ENCODE measurements at places on chromosomes 2 and 18.

- no peak for DNase-seq
Measured at GRCh38 chr2:60282886-60283285, 270.6 kb downstream of the BCL11A start.

GRCh38 chr2:127633556-127634065, 12.3 kb upstream of the GPR17 start:
- DNase-seq, result no peak

DNA sequence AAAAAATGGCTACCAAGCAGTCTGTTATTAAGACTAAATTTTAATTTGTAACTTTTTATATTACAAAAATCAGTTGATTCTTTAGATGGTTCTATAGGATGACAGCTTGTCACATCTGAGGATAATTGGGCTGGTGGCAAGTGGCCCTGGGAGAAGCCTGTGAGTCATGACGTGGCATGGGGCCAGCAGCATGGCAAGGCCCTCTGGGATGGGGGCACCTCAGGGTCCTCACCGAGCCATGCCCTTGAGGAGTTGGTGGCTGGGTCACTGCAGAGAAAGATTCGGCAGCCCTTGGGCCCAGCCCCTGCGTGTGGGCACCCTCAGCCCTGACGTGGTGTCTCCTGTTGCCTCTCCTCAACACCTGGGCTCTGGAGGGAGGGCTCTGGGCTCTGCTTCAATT, 49.7 kb downstream of the STK25 start:
- no peak for DNase-seq

DNA sequence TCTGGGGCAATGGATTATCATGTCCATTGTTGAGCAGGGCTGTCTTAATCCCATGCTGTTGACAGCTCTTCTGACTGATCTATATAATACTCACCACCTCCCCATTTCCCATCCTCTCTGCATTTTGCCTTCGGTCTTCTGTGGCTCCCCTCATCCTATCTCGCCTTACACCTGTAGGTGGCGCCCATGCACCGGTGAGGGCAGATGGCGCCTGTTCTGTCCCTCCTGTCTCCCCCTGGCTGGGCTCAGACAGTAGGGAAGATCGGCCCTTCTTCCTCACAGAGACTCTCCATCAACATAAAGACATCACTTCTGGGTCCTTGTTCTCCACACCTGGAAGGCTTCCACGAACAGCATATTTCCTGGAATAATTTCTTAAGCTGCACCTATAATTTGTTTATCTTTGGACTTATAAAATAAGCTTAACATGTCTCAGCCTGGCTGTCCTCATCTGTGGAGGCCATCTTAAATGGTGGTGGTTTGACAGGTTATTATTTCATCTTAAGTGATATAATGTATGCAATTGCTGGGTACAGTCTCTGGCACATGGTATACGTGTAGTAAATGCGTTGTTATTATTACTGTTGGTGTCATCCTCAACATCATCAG, 10.9 kb upstream of the CDH20 start:
- DNase-seq, result peak; percentile 43

DNA sequence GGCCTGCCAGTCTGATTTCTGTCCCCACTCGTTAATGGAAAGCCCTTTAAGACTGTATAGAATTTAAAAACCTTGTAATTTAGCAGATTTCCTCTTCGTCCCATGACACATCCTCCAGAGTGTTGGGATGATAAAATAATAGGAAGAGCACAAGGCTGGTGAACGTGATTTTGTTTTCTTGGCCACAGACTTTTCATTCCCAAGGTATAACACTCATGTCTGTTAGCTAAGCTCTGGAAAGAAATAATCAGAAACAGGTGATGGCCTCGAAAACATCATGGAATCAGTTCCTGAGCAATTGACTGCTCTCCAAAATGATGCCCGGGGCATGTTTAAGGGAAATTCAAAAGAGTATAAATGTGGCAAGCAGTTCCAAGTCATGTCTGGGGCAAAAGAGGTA, 337.8 kb upstream of the TCF4 start:
- no peak for DNase-seq

Data from NCI-H1417 (cell line).